GM06990 (cell line): ENCODE measurements at places on chromosomes 3 and 15.

DNA sequence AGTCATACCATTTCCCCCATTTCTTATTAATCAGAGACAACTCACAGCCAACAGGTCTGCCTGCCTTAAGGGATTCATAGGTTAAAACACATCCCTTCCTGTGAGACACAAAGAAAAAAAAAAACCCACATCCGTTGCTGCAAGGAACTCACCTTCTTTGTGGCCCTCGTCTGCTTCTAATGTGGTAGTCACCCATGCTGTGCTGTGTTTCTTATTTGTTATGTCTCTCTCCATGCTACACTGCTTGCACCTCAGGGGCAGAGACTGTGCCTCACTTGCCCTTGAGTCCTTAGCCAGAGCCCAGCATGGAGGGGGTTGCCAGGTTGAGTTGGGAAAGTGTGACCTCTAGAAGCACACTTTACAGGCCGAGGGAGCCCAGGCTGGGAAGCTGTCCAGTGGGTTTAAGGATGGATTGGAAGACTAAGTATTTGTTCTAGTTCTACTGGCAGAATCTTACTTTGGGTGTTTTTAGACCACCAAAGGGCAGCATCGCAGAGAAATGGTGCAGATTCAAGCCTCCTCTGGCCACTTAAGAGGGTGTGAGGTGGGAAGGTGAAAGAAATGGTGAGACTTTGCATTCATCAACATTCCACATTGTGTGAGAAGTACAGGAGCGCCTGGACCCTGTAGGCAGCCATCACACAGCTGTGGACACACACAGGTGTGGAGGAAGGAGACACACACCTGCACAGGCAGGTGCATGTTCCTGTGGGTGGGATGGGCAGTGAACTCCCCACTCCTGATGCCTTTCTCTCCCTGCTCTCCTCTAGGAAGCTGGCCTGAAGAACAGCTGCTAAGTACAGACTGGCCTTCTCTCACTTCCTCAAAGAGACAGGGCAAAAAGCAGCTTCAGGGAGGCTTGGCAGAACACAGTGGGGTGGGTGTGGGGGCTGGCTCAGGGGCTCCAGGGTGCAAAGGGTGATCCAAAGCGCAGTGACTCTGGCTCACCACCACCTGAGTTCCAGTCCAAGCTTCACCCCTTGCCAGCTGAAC, 48.8 kb downstream of the GLB1 start:
- peak; percentile 57 for DNase-seq

DNA sequence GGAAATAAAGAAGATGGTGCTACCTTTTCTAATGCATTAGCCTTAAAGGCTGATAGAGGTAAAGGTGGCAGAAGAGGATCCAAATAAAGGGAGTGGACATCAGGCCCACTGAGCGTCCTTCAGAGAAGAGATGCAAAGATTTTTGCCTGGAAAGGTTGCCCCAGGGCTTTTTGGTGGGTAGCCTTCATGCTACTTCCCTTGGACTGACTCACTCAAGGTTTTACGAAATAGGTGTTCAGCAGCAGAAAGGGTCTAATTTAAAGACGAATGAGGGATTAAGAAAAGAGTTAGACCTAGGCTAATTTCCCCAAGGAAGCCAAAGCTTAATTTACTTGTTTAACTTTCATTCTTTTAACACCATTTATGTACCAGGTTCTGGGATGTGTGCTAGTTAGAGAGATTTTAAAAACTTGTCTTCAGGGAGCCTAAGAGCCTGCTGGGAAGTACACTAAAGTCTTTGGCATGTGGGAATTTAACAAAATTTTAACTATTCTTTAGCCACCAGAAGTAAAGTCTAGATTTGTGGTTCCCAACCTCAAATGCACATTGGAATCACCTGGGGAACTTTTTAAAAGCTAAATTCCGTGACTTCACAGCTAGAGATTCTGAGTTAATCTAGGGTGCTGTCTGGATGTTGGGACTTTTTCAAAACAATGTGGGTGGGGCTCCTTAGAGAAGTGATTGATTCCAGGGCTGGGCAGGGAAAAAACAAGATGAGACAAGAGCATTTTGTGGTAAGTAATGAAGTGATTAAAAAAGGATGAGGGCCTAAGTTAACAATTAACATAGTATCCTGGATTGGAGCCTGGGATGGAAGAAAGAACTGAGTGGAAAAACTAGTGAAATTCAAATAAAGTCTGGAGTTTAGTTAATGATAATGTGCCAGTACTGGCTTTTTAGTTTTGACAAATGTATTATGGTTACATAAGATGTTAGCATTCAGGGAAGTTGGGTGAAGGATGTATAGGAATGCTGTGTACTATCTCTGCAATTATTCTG, 3.4 kb downstream of the IL20RB start:
- DNase-seq: no peak

- peak; percentile 85 for DNase-seq
Measured at GRCh38 chr15:59437817-59438624, at the start of gene FAM81A. TSS of gene FAM81A (plus strand) at chr15:59438186. CDS start at chr15:59458627, 20,441 bp downstream.

GRCh38 chr3:152564459-152564858, 270.5 kb upstream of the P2RY1 start:
- DNase-seq: no peak

GRCh38 chr3:183070892-183071291, 28.4 kb downstream of the MCCC1 start:
- DNase-seq: no peak

DNA sequence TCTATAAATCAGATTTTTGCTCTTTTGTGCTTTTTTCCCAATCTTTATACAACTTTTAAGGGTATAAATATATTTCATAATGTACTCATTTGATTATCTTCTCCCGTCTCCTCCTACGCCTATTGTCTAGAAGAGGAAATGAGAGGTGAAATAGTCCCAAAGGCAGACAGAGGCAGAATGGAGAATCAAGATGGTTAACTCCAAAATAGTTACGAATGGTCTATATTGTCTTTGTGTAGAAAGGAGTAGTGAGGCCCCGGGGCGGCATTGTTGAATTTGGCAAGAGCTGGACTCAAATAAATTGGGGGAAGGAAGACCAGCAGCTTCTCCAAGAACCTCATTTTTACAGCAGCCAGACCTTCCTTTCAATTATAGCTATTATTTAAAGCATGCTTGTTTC, 23.9 kb downstream of the ITPR1 start:
- no peak for DNase-seq

- no peak for DNase-seq
Measured at GRCh38 chr3:196471551-196471950, 32.0 kb downstream of the RNF168 start.

- DNase-seq: no peak
Measured at GRCh38 chr15:63436872-63437375, 55.3 kb upstream of the CA12 start.

GRCh38 chr15:28891588-28891987, 5.8 kb downstream of the APBA2 start:
- DNase-seq: no peak

DNA sequence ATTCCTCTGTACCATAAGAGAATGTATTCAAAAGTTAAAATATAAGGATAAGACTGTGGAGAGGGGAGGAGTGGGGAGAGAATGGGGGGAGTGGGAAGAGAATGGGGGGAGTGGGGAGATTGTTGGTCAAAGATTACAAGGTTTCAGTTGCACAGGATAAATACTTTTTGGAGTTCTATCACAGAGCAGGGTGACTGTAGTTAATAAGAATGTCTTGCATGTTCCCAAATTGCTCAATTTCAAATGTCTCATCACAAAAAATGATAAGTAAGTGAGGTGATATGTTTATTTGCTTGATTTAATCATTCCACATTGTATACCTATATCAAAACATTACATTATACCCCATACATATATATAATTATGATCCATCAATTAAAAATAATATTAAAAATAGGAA, 23.0 kb upstream of the MEF2A start:
- no peak for DNase-seq

- DNase-seq: no peak
Measured at GRCh38 chr3:197019535-197019934, 10.1 kb downstream of the MELTF start.

DNA sequence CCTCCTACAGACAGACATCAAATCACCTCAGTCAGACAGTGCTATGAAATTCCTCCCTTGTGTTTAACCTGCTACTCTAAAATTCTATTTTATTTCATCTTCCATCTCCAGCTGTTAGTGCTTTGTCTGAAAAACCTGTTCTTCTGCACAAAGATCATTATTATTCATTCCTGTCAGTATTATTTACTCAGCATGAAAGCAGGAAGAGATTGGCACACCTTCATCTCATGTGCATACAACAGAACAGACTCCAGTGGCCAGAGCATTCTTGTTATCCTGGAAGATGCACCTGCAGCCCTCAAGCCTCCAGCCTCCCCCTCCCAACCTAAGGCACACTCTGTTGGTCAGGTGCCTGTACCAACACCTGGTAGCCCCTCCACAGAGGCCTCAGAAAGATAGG, 1.8 kb upstream of the ROPN1B start:
- DNase-seq: no peak

DNA sequence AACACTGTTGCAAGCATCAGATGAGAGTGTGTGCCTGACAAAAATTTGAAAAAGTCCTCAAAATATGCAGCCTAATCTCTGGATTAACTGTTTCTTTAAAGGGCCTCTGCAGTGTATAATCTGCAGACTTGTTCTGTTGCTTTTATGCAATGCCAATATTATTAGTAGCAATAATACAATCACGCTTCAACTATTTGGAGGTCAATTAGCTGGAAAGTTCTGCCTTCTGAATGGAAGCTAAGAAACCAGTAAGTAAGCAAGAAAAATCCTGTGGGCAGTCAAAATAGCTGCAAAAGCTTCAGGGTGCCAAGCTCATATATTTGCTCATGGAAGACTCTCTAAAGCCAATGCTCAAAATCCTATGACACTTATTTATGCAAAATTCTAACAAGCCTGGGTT, 153.2 kb upstream of the NR2F2 start:
- no peak for DNase-seq

DNA sequence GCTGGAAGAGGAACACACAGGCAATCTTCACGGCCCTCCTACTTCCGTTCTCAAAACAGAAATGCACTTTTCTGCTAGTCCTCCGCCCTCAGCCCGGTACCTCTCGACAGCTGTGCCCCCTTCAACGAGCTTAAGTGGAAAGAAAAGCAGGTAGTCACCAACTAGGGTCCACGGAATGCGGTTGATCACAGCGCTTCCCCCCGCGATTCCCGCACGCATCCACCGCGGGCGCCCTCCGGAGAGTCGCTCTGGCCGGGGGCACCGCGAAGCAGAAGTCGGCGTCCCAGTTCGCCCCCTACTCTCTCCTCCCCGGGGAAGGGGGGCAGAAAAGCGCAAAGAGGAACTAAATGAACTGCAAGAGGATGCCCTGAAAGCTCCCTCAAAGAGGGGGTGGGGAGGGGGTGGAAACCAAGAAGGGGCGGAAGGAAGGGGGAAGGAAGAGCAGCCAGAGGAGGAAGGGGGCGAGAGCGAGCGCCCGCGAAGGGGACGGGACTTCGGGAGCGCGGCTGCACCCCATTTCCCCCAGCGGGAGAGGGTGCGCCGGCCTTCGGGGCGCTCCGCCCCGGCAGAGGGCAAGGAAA, 738 bp downstream of the ACAP2 start:
- peak; percentile 70 for DNase-seq

DNA sequence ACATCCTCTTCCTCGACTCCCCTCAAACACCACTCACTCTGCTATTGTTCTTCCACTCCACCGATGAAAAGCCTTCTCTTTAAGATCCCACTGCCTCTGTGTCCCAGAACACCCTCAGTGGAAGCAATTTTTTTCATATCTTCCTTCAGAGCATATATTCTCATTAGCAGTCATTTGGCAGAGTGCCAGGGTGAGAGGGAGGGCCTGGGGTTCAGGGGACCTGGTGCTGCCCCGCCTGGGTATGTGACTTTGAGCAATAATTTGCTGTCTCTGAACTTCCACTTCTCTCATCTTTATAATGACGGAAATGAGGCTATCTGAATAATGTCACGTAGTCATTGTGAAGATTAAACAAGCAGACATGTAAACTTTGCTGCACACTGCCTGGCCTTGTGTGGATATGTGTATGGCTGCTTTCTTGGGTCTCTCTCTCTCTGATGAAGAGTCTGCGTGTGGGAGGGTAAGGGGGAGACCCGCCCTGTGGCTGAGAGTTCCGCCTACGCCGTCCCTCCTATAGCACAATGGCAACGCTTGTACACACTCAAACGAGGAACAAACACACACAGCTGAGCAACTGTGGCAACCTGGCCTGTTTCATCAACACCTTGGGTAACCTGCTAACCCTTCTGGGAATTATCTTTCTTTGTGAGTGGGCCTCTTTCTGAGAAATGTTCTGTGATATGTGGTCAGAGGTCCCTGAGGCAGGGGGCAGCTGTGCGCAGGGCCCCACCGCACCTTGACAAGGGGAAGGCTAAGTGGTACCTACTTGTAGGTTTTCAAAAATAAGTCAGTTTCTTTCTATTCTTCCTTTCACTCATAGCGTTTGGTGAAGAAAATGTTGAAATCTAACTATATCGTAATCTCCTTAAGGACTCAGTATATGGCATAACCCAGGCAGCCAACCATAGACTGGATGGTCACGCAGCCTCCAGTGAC, 369.8 kb downstream of the SV2B start:
- DNase-seq: peak; percentile 45

- no peak for DNase-seq
Measured at GRCh38 chr15:88621789-88622604, 857 bp downstream of the AEN start.

DNA sequence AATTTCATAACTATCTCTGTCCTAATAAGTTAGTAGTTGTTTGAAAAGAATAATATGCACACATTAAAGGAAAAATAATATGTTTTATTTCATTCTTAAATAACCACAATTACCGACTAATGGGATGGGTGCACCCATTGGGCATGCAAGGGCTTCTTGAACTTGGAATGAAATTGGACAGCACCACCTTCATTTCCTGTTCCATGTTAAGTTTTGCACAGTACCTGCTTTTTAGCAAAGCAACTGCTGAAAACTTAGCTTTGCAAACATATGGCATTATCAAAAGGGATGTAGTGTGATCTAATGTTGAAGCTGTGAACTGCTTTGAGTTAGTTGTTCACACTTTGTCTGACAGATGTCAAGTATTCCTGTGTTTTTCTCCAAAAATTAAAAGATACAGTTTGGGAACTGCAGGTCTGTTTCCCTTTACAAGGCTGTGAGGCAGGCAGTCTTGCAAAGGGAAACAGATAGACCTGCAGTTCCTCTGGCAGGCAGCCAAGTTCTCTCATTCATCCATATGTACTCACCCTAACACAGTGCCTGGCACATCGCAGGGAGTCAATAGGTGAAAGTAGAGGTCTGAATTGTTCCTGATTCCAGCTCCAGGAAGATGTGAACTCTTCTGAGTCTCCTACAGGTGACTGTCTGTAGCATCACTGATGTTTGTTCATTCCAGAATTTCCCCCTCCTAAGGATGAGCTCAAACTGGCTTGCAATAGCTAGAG, 64.3 kb upstream of the GOLGA8B start:
- DNase-seq: no peak

DNA sequence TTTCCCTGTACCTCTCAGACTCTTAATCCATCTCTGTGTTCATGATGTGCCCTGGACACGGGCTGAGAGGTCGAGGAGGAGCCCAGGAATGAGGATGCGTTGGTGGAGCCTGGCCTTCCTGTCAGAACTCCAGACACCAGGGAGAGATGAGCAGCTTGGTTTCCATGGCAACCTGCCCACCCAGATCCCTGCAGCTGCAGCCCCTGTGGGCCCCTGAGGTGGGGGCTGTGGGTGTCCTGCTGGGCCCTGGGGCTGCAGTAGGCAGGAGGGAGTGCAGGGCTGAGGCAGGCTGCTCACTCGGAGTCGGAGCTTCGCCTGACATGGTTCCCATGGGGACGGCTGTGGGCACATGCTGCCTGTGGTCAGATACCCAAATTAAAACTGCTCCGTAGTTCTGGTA, 7.7 kb upstream of the SCN10A start:
- no peak for DNase-seq
